ENCODE measurements at places on chromosomes 3 and 15.

- no peak for DNase-seq
Measured at GRCh38 chr3:89957451-89957850, 850.0 kb downstream of the EPHA3 start.

GRCh38 chr3:56406826-56407515 lies 61.3 kb downstream of the ERC2 start:
- DNase-seq: no peak

DNA sequence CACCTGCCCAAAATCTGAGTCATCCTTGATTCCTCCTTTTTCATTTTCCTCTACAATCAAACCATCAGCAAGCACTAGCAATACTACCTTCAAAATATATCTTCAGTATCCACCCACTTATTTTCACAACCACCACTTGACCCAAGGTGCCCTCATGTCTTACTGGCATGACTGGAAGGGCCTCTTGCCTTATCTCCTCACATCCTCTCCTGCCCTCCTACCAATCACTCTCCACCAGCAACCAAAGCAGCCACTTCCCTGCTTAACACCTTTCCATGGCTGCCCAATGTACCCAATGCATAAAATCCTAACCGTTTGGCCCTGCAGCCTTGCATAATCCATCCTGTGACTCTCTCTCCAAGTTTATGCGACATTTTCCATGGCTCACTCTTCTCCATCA lies 76.0 kb downstream of the MTHFS start:
- no peak for DNase-seq

DNA sequence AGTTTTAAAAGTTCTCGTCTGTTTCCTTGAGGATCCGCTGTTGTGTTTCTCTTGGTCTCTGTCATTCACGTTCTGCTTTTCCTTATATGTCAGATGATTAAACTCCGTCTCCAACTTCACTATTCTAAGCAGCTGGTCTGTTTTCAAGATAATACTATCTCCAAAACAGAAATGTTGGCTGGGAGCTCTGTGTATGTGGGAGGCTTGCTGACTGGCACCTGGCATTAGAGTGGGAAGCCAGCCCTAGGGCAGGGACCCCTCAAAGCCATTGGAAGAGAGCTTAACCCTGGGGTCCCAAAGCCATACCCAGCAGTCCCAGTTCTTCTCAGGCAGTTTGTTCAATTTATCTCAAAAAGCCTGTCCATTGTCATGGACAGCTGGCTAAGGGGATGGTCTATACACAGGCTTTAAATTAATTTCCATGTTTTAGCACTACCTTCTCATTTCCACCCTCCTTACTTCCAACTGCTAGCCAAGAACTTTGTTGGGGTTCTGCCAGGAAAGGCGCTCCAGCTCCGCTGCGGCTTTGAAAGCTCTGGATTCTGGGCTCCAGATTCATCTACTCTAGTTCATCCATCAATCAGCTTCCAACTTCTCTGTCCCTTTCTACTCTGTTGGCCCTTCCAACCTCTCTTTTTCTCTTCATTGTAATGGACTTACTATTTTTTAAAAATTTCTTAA lies 9.2 kb downstream of the BTBD1 start:
- no peak for DNase-seq

DNA sequence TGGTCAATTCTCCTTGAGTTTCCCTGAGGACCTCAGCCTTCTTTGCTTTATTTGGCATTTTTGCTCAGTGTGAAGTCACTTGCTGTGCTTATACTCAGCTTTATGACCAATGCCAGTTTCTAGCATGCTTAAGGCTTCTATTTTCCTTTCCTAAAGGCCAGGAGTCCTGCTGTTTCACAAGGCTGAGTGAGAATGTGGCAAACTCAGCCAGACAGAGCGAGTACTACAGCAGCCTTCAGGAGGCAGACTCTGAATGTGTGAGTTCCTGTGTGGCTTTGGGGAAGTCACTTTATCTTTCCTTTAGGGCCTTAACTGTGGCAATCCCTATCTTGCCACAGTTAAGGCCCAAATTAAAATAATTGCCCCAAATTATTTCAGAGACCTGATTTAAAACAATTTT lies 213.2 kb upstream of the MRPL3 start:
- DNase-seq: no peak
